ENCODE measurements at places on chromosomes 4 and X. TPM values are rescaled to one million over a fixed set of nuclear protein-coding genes. Genes with fewer than 3 reads are reported as not detected.

RNF175 gene
- not detected for total RNA-seq

CAPN6 gene
- total RNA-seq = 126 TPM

OPRPN gene
- total RNA-seq = not detected

LRIT3 gene
- total RNA-seq = 0.03 TPM

ARMCX1 gene
- total RNA-seq = 71.7 TPM

CFAP299 gene
- total RNA-seq = not detected

NAA11 gene
- total RNA-seq = 0.12 TPM

TCEAL8 gene
- total RNA-seq = 99.4 TPM

AGTR2 gene
- 10.5 TPM for total RNA-seq

ZCCHC18 gene
- 1.2 TPM for total RNA-seq

GAB3 gene
- total RNA-seq = 0.03 TPM

SCFD2 gene
- total RNA-seq = 25.3 TPM

TRAPPC2 gene
- 33.1 TPM for total RNA-seq

- peak; percentile 38 for DNase-seq
Measured at GRCh38 chrX:47958761-47959342, 44.9 kb downstream of the ZNF182 start.

DNA sequence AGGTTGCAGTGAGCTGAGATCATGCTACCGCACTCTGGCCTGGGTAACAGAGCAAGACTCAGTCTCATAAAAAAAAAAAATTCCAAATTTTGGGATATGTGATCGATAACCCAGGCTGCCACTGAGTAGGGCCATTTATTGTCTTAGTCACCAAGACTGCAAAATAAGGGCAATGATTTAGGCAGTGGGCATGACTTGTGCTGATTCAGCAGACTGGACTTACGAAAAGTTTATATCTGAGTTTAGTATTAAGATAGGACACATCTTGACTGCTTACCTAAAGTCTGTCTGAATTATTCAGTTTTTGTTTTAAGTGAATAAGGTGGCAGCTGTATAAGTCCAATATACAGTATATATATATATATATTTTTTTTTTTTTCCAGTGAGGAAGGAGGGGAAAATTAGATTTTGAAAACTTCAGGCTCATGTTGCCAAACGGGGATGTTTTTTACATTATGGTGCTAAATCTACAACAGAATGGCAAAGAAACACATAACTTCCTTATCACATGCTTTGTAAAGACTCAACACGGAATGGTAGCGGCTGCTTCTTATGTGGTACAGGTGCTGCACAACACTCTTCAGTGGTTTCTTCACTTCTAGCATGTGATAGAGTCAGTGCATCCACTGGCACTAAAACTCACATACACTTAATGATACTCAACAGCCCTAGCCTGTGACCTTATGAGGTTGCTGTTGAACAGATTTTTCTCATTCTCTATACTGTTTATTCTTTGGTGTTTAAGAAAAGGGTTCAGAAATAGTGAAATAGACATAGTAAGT is 6.5 kb downstream of the TEX13D start:
- DNase-seq = no peak

- no peak for DNase-seq
Measured at GRCh38 chrX:103274284-103274683, 2.3 kb downstream of the TCEAL5 start.

DNA sequence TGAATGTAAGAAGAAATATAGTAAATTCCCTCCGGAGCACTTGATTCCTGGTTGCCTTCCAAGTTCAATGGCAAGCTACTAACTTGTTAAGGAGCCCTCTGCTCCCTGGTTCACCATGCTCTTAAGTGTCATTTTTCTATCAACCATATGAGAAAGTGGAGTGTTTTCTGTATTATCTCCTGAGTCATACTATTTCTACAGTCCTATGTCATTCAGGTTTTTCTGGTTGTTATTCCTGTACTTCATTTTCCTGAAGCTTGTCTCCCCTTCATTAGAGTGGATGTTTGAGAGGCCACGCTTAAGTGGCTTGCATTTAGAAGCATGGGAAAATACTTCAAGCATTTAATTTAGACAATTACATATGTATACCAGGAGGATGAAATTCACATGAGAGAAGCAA is 14.7 kb upstream of the EPGN start:
- no peak for DNase-seq

- peak; percentile 32 for DNase-seq
Measured at GRCh38 chr4:121706595-121707021, 9.8 kb upstream of the ANXA5 start.

GRCh38 chrX:42955349-42955748 is 177.4 kb upstream of the PPP1R2C start:
- no peak for DNase-seq

- DNase-seq = no peak
Measured at GRCh38 chrX:9207142-9207541, 173.2 kb upstream of the FAM9B start.

- DNase-seq = no peak
Measured at GRCh38 chrX:43758044-43758443, 101.9 kb downstream of the MAOA start.

DNA sequence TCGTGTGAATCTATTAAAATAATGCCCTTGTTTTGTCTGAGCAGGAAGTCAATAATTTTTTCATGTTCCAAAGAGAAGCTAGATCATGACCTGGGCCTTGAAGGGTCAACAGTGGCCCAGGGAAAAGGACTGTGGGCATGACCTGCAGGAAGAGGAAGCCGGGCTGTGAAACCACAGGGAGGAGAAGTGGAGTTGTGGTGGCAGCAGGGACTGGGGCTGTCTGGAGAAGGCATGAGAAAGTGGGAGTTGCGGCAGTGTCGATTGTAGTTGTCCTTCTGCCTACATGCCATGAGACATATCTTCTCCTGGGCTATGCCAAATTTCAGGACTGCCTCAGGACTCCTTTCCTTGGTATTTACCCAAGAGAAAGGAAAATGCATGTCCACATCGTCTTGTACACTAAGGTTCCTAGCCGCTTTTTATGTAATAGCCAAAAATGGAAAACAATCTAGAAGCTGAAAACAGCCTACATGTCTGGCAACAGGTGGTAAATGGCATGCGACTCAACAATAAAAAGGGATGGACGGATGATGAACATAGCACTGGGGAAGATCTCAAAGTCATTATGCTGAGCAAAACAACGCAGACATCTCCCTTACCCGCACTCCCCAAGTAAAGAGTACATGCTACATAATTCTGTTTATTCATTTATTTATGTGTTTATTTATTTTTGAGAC is 13.6 kb upstream of the PTTG2 start:
- no peak for DNase-seq

GRCh38 chr4:158805635-158806471 is 37.0 kb downstream of the FNIP2 start:
- no peak for DNase-seq

- DNase-seq = no peak
Measured at GRCh38 chr4:138999666-139000065, 15.9 kb upstream of the NOCT start.

GRCh38 chr4:58048491-58048890 is 938.3 kb upstream of the IGFBP7 start:
- DNase-seq = no peak

- no peak for DNase-seq
Measured at GRCh38 chrX:48459483-48459882, 10.6 kb downstream of the SLC38A5 start.

GRCh38 chr4:85491527-85491926 is 16.6 kb downstream of the ARHGAP24 start:
- peak; percentile 63 for DNase-seq

DNA sequence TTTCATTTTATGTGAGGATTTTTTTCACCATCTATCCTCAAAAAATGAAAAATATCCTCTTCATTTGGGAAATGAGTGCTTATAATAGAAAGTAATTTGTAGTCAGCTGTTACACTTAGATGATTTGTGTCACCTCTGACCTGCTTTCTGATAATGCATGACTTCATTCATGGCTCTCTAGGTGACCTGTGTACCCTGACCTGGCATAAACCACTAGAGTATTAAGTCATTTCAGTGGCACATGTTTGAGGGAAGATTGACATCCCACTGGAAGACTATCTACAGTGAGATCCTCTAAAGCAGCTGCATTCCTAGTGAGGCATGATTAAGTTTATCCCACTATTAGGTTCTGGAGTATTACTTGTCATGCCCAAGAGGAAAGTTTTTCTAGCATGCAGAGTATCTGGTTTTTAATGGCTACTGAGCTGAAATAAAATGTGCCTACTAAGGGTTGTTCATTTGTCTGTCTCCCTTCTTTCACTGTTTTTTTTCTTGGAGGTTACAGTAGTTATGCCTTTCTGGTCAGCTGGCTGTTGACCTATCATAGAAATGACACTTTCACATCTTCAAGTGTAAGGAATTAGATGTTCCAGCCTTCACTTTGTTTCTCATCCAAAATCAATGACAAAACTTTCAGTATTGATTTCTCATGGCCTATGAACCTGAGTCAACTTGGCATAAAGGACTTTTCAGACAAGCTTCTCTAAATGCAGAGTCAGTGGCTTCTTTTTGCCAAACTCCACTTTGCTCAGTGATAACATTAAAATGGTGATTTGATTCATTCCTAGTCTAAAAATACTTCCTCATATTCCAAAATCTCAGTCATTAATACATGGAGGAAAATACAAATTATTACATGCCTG is 33.1 kb downstream of the TET2 start:
- peak; percentile 66 for DNase-seq

- DNase-seq = no peak
Measured at GRCh38 chrX:155334486-155335336, at the start of gene CLIC2. Gene CLIC2, minus strand, starts transcription at chrX:155334614. Its CDS starts 187 bp downstream, at chrX:155334427.

DNA sequence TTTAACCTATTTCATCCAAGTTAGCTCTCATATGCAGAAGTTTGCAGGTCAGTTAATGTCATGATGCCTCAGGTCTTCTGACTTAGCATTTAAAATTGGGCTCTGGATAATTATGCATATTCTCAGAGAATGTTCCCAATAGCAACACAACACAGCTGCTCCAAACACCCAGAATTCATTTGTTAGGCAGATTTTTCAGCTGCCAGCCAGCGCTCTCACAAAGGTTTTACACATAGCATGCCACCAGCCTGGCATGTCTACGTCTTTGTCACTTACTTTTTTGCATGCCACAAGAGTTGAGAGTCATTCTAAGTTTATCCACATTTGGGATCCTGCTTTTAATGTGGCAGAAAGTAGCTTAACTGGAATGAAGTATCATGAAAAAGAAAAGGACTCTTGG is 84.8 kb downstream of the LIMCH1 start:
- DNase-seq = no peak

DNA sequence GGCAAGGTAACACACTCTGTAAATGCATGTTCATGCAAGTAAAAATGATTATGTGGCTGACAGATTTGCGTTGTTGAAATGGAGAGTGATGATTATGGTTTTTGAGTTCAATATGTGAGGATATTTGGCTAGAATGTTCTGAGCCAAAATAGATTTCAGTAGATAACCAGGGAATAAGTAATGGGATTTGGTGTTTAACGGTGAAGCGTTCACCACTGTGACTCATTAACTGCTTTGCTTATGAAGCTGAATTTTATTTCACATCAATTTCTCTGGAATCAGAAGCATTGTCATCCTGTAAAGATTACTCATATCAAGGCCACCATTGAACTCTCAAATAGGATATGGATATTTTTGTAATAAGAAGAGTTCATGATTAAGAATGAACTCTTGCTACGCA is 11.7 kb downstream of the AFP start:
- DNase-seq = no peak

- DNase-seq = no peak
Measured at GRCh38 chr4:110641218-110641617, 18.3 kb upstream of the PITX2 start.

- no peak for DNase-seq
Measured at GRCh38 chrX:132520792-132521191, 32.0 kb upstream of the MBNL3 start.

GRCh38 chrX:134932528-134933217 is 58.1 kb upstream of the SMIM10 start:
- no peak for DNase-seq

GRCh38 chr4:186161138-186161537 is 30.2 kb upstream of the CYP4V2 start:
- DNase-seq = no peak

GRCh38 chr4:89549907-89550306 is 242.3 kb upstream of the GPRIN3 start:
- no peak for DNase-seq

GRCh38 chrX:13397878-13398818 is 78.3 kb upstream of the ATXN3L start:
- DNase-seq = peak; percentile 98

- DNase-seq = no peak
Measured at GRCh38 chrX:53330331-53330730, 48.9 kb upstream of the IQSEC2 start.

DNA sequence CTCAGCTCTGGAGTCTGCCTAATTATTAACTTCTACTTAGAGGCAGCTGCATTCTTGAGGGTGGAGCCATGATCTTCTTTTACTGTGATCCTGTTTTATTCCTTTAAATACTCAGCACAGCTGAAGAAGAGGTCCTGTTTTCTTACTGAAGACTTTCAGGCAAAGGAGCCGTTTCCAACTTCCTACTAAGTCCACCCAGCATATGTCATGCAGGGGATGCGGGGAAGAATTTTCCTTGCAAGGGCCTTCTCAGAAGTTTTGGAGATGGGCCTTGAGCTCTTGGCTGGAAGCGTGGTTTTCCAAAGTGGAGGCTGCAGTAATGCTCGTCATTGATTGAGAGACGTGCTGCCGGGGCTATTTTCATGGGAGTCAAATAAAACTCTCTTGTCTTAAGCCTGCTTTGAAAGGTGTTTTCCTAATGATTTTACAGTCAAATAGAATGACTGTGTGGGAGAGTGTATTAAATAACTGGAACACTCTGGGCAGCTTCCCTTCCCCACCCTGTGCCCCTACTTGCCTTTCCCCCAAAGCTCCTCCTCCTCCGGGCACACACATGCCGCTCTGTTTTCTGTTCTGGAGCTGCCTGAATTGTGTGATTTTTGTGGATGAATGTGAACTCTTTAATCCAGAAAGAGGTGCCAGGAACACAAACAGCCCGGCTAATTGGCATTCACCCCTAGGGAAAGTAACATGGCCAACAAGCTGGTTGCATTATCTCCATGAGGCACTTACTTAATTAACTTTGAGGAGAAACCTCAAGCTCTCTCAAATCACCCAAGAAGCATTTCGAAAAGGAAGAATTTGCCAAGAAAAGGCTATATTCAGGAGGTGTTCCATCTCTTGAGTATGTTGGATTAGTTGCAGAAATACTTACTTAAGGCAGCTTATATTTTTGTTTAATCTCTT is 28.1 kb downstream of the FGF2 start:
- no peak for DNase-seq

- no peak for DNase-seq
Measured at GRCh38 chr4:83281307-83281706, 3.3 kb downstream of the COQ2 start.

DNA sequence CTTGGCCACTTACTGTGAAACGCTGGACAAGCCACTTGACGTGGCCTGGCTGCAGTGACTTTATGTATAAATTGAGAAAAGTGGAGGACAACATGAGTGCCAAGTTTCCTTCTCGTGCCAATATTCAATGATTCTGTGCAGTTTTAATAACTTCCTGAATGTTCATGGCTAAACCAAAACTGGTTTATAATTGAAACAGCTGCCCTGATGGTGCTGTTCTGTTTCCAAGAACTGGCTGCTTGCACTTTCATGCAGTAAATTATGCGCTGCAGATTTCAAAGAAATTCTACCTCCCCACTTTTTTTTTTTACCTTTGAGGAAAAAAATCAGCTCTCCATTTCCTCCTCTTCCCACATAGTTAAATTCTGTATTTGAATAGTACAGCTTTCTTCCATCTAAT is 205.2 kb upstream of the CASK start:
- DNase-seq = no peak

All from SJCRH30 (cell line).